ENCODE measurements at places on chromosomes 13 and 19. TPM values are rescaled to one million over a fixed set of nuclear protein-coding genes. Genes with fewer than 3 reads are reported as not detected.

GRCh38 chr19:2720777-2721569 lies at the start of gene DIRAS1:
DIRAS1 (minus strand) TSS chr19:2721372; CDS start chr19:2717806, 3,566 bp downstream.
- no peak for DNase-seq

DNA sequence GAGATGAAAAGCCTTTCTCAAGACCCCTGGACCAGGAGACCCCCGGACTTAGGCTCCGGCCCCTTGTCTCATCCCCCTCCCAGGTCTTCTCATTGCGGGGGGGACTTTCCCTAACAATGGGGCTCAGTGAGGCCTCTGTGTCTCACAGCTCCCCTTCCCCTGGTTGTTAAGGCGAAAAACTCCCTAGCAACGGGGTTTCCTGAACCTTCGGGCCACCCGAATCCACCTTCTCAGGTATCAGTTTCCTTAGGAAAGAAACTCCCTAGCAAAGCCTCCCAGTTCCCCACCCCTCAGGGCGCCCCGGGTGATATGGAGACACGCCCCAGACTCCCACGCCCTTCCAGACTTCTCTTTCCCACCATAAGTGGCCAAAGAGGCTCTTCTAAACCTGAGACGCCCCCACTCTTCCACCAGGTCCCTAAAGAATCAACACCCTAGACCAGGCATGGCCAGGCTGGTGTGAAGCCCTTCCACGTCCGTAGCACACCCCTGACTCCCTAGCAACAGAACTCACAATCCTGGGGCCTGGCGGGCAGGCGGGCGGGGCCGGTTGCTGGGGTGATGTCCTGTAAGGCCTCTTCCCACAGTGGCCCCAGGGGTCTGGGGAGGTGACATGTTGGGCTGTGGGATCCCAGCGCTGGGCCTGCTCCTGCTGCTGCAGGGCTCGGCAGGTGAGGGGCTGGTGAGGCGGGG lies at the start of gene TMEM190:
Gene TMEM190 (plus strand): TSS at position 586 of the 693 bp plus-strand sequence. CDS start 28 bp downstream, at position 614.
- DNase-seq, result no peak

PTGIR gene
- 0.06 TPM for total RNA-seq

GRCh38 chr13:57128909-57129308 lies 11.8 kb upstream of the PRR20A start:
- no peak for DNase-seq

DNA sequence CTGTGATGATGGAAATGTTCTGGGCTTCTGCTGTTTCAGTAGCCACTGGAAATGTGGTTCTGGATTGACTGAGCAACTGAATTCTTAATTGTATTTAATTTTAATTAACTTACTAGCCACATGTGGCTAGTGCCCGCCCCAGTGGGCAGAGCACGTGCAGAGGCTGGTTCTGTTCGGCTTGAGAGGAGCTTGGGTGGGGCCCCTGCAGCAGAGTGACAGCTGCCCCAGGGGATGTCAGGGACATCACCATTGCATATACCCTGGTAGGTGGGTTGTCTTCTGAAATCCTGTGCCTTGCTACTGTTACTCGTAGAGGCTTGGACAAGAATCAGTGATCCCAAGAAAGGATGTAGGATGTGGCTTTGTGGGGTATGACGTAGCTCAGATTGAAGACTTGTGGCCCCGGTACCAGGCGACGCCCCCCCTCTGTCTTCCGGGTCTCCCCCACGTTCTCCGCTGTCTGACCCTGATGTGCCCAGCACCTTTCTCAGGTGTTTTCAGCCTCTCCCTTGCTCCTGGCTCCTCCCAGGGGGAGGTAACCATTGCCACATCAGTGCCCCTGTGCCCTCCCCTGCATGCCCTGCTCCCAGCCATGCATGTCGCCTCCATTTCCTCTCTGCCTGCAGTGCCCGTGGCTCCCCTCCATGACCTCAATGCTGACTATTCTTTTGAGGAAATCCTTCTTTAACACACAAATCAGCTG lies 102.6 kb upstream of the RNF113B start:
- no peak for DNase-seq

- no peak for DNase-seq
Measured at GRCh38 chr13:52798770-52799430, 49.5 kb downstream of the PCDH8 start.

- peak; percentile 4 for DNase-seq
Measured at GRCh38 chr13:64675255-64675892, 2554.8 kb downstream of the PCDH9 start.

DNA sequence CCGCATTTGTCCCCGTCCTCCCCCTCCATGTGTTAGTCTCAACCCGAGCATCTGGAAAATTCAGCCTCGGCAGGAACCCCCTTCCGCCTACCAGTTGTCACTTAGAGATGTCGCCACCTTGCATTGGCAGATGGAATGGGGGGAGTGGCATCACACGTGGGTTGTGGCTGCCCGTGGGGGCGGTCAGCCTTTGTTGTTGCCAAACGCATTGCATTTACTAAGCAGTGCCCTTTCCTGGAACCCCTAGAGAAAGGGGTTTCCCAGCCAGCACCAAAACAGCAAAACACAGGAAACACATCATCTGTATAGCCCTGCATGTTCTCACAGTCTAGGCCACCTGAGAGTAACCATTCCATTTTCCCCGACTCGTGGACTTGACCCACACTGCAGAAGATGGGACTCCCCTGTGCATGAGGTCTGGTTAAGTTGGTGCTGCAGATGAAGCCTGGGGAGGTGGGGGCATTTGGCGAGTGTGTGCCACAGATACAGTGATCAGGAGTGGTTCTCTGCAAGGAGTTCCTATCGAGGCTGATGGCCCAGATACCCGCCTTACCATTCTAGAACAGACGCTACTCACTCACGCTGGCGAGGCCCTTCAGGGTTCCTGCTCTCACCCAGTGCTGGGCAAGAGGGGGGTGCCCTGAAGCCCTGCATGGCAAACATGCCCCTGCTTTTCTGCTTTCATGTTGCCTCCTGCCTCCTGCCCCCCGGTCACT lies 38.3 kb downstream of the TMED1 start:
- DNase-seq, result no peak

- no peak for DNase-seq
Measured at GRCh38 chr13:78029901-78030300, 111.3 kb upstream of the EDNRB start.

ZNF229 gene
- 9.9 TPM for total RNA-seq

ZNF100 gene
- 4.0 TPM for total RNA-seq

ALOX5AP gene
- 1.1 TPM for total RNA-seq

GRCh38 chr19:44623626-44624025 lies 10.3 kb downstream of the IGSF23 start:
- no peak for DNase-seq

GRCh38 chr19:51107406-51108065 lies 673 bp downstream of the CTU1 start:
- DNase-seq, result no peak

TMPRSS9 gene
- total RNA-seq, result not detected

- DNase-seq, result peak; percentile 5
Measured at GRCh38 chr13:38350114-38350617, 515 bp downstream of the UFM1 start.

DNA sequence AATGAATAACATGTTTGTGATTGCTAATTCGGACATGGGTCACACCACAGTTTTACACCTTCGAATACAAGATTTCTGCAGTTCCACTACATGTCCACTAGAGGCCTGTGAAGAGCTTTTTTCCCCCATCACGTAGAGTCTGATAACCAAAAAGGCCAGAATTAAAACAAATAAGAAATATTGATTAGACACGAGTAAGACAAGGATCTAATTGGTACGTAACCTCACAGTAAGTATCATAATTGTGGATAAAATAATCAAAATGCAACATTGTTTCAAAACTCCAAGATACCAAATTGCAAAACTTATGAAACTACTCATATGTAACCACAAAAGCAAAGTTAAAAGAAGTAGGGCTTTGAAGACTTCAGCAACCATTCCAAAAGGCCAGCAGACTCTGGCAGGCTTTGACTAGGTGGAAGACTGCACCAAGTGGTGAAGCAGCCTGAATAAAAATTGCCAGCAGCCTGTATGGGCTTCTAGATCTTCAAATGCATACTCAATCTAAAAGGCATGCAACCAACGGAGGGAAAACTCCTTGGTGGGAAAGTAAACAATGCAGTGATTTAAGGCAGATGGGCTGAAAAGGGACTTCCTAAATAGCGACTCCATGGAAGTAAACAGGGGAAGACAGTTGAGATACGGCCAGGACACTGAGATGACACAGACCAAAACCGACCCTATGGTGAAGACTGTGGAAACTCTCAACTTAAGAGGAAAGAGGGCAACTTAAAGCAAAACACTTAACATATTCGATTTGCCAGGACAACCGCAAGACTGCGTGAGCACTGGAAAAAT lies 56.7 kb downstream of the STARD13 start:
- no peak for DNase-seq

- DNase-seq, result no peak
Measured at GRCh38 chr19:51889934-51890333, 2.2 kb upstream of the ZNF577 start.

DNA sequence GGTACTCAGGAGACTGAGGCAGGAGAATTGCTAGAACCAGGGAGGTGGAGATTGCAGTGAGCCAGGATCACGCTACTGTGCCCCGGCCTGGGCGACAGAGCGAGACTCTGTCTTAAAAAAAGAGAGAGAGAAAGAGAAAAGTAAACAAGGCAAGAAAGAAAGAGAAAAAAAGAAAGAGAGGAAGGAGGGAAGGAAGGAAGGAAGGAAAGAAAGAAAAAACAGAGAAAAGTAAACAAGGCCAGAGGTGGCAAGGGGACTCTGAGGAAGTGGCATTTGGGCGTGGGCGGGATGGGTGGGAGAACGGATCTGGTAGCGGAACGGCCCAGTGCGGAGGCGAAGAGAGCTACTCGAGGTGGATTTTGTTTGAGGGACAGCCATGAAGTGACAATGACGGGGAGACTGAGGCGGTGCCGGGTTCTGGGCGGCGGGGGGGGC lies 7.5 kb upstream of the ARRDC2 start:
- DNase-seq, result peak; percentile 32

DNA sequence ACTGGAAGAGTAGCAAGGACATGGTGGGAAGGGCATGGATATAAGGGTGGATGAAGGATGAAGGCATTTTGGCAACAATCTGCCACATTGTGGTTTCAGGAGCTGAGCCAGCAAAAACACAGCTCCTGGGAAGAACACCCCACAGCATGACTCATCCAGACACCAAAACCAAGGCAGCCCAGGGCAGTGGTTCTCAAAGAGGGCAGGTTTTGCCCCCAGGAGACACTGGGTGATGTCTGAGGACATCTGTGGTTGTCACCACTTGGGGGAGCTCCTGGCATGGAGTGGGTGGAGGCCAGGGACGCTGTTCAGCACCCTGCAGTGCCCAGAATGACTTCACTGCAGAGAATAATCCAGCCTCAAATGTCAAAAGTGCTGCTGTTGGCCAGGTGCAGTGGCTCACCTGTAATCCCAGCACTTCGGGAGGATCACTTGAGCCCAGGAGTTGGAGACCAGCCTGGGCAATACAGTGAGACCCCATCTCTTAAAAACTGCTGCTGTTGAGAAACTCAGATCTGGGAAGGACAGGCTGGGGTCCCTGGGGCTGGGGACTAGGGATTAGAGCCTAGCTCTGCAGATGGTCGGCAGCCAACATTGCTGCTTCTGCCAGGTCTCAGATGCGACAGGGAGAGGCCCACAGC lies 16.1 kb downstream of the ZFR2 start:
- DNase-seq, result peak; percentile 93

DNA sequence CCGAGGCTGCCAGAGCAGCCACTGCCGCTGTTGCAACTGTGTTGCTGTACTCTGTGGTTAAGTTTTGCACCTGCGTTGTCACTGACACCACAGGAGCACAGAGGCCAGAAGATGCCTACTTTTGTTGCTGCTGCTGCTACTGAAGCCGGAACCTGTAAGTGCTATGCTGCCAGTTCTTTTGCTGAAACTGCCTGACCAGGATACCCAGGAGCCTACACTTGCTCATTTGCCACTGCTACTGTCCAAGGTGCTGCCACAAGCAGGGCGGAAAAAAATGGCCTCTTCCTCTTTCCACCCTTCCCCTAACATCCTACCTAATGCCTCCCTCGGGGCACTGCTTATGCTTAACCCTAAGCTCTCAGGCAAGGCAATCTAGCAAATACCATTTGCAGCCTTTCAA lies 29.0 kb upstream of the NBEA start:
- DNase-seq, result no peak

GRCh38 chr19:49870309-49870901 lies 3.0 kb upstream of the PNKP start:
- DNase-seq, result no peak

- DNase-seq, result no peak
Measured at GRCh38 chr13:40306817-40307216, 359.6 kb downstream of the FOXO1 start.

- no peak for DNase-seq
Measured at GRCh38 chr13:93413972-93414717, 187.5 kb downstream of the GPC6 start.

SLC7A9 gene
- total RNA-seq, result not detected

Measured in H4 (cell line).